Omental fat pad (tissue), 4 donors: ENCODE measurements at places on chromosomes 7 and 10. TPM values are rescaled to one million over a fixed set of nuclear protein-coding genes. Genes with fewer than 3 reads are reported as not detected.

Gene SPDYE6
- total RNA-seq = not detected

Gene OPALIN
- not detected for total RNA-seq

Gene HGF
- 12.0 TPM for total RNA-seq

Gene TEX36
- not detected for total RNA-seq

Gene TWIST1
- total RNA-seq = 5.4 TPM

Gene AKR1C8
- total RNA-seq = not detected

Gene CCNJ
- total RNA-seq = 12.1 TPM

Gene DPP6
- total RNA-seq = 0.13 TPM

Gene NPVF
- not detected for total RNA-seq

Gene AGAP6
- total RNA-seq = 13.8 TPM

Gene ANXA8L1
- 109 TPM for total RNA-seq

Gene ITIH5
- 263 TPM for total RNA-seq

Gene ENTPD1
- 23.9 TPM for total RNA-seq

Gene GPR37
- total RNA-seq = 0.84 TPM

Gene OPN1SW
- not detected for total RNA-seq

Gene PIK3CG
- 4.5 TPM for total RNA-seq

Gene CCL24
- total RNA-seq = not detected

Gene SPDYE8
- total RNA-seq = not detected

Gene ADAMTS14
- 0.19 TPM for total RNA-seq

Gene UCMA
- total RNA-seq = not detected

Gene TMEM225B
- total RNA-seq = 0.84 TPM

Gene NPY4R
- total RNA-seq = not detected

Gene SYT15B
- total RNA-seq = 1.7 TPM

Gene CUTC
- 41.7 TPM for total RNA-seq

Gene SLC29A4
- total RNA-seq = 22.7 TPM

Gene TMEM184A
- total RNA-seq = 0.32 TPM

Gene BBIP1
- 32.2 TPM for total RNA-seq

Gene GRID2IP
- not detected for total RNA-seq

Gene PRR15
- 2.7 TPM for total RNA-seq

Gene SPDYE17
- total RNA-seq = not detected

Gene CDHR1
- total RNA-seq = 0.16 TPM

Gene PRTFDC1
- 3.2 TPM for total RNA-seq
